ENCODE measurements at places on chromosomes 11 and 22.

DNA sequence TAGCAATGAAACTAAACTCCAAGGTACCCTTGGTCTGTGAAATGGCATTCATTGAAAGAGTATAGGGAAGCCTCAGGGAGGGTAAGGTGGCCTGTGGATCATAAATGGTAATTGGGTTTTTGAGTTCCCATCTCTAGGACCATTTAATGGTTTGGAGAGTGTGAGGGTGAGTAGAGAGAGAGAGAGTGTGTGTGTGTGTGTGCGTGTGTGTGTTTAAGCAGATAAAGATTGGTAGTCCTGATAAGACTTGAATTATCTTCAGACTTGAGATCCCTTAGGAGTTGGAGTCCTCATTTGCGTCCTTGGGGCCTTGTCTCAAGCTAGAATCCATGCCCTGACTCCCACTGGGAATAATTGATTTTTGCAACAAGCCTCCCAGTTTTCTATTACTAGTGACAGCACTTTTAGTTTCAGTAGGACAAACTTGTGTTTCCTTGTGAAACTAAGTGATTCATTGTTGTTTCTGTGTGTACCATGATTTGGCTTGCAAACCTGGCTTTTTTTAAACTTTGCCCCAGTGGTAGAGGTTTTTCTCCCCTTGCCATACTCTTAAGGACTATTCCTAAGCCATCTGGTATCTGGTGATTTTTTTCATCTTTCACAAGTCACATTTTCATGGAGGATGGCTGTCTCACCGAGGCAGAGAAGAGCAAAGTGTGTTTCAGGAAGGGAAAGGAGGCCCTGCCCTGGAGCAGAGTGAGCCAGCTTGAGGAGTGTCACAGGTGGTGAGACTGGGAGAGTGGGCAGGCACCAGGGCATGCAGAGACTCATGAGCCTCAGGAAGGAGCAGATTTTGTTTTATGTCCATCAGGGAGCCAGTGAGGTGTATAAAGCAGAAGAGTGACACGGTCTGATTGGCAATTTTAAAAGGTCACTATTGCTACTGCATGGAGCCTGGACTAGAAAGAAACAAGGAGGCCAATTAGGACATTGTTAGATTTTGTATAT lies 26.7 kb downstream of the ALKBH3 start:
- DNase-seq, result no peak
- no peaks in the 10 kb centered on the region for H3K4me1 ChIP-seq
- no peaks in the 10 kb centered on the region for H3K27me3 ChIP-seq
- no peak overlapping the region for H3K27ac ChIP-seq

GRCh38 chr11:116997071-116997470 lies 101.2 kb downstream of the SIK3 start:
- DNase-seq, result no peak
- H3K36me3 ChIP-seq, result no peaks in the 10 kb centered on the region
- peaks cover 5% of the 10 kb centered on the region for H3K4me1 ChIP-seq
- no peak overlapping the region for H3K27ac ChIP-seq
- no peak overlapping the region for H3K4me3 ChIP-seq

- no peak overlapping the region for H3K4me3 ChIP-seq
- no peaks in the 10 kb centered on the region for H3K27me3 ChIP-seq
- H3K36me3 ChIP-seq, result no peaks in the 10 kb centered on the region
- H3K4me1 ChIP-seq, result no peaks in the 10 kb centered on the region
Observed at GRCh38 chr11:1908618-1909017, 10.9 kb upstream of the TNNT3 start.

- H3K27ac ChIP-seq, result peak overlapping the region; percentile 64
- DNase-seq, result peak; percentile 79
- peaks cover 10% of the 10 kb centered on the region for H3K36me3 ChIP-seq
- peaks cover 15% of the 10 kb centered on the region for H3K4me1 ChIP-seq
Observed at GRCh38 chr11:6319001-6319703, 1.1 kb downstream of the CAVIN3 start.

DNA sequence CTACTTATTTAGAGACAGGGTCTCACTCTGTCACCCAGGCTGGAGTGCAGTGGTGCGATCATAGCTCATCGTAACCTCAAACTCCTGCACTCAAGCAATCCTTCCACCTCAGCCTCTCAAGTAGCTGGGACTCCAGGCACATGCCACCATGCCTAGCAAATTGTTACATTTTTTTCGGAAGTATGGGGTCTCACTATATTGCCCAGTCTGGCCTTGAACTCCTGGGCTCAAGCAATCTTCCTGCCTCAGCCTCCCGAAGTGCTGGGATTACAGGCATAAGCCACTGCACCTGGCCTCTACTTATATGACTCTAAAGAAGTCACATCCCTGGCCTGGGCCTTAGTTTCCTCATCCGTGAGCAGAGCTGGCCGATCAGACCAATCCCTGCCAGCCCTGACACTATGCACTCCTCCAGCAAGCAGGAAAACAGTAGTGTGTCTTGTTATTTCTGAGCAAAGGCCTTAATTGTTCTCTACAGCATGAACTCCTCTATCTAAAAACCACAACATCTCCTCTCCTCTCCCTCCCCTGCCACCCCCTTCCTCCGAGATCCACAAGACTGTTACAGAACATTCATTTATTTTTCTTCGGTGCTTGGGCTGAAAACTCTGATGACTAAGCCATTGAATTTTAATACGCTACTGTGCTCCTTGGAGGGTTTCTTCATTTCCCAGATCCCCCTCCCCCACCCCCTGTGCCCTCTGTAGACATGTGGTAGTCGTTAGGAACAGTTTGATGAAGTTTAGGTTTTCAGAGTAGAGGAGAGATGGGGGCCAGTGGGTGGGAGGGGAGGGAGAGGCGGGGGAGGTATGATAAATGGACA lies 91.5 kb downstream of the ABTB2 start:
- peaks cover 22% of the 10 kb centered on the region for H3K4me1 ChIP-seq
- no peaks in the 10 kb centered on the region for H3K36me3 ChIP-seq
- no peaks in the 10 kb centered on the region for H3K27me3 ChIP-seq

DNA sequence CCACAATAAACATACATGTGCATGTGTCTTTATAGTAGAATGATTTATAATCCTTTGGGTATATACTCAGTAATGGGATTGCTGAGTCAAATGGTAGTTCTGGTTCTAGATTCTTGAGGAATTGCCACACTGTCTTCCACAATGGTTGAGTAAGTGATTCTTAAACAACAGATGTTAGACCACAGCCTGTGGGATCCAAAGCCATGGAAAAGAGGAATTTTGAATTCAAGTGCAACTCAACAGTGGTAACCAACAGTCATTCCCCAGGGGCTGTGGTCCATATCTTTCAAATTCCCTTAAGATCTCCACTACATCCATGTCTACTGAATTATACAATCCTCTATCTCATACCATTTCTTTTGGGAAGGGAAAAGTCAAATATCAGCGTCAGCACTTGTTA lies 321.5 kb downstream of the LARGE1 start:
- H3K4me3 ChIP-seq, result no peak overlapping the region
- no peaks in the 10 kb centered on the region for H3K27me3 ChIP-seq
- H3K36me3 ChIP-seq, result no peaks in the 10 kb centered on the region
- H3K27ac ChIP-seq, result no peak overlapping the region

- no peak overlapping the region for H3K27ac ChIP-seq
- peaks cover 55% of the 10 kb centered on the region for H3K27me3 ChIP-seq
- no peak overlapping the region for H3K4me3 ChIP-seq
- no peaks in the 10 kb centered on the region for H3K36me3 ChIP-seq
- no peak for DNase-seq
Observed at GRCh38 chr11:17561111-17561415, 14.0 kb downstream of the OTOG start.

DNA sequence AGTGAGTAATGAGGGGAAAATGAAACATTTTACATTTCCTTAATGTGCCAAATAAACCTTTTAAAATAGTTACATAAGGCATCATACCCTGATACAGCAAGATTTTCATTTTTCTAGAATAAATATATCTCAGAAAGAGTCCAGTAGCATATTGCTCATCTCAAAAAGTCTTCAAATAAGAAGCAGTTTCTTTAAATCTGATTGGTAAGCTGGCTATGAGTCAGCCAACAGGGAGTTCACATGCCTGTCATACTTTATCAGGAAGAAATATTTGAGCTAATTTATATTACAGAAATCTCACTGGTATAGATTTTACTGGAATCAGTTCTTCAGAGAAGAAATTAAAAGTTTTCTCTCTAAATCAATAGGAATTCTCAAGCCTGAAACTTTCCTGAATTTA lies 258.1 kb downstream of the C11orf87 start:
- no peaks in the 10 kb centered on the region for H3K27me3 ChIP-seq
- no peaks in the 10 kb centered on the region for H3K4me1 ChIP-seq
- no peak overlapping the region for H3K27ac ChIP-seq
- no peak for DNase-seq
- no peaks in the 10 kb centered on the region for H3K36me3 ChIP-seq
- H3K4me3 ChIP-seq, result no peak overlapping the region

DNA sequence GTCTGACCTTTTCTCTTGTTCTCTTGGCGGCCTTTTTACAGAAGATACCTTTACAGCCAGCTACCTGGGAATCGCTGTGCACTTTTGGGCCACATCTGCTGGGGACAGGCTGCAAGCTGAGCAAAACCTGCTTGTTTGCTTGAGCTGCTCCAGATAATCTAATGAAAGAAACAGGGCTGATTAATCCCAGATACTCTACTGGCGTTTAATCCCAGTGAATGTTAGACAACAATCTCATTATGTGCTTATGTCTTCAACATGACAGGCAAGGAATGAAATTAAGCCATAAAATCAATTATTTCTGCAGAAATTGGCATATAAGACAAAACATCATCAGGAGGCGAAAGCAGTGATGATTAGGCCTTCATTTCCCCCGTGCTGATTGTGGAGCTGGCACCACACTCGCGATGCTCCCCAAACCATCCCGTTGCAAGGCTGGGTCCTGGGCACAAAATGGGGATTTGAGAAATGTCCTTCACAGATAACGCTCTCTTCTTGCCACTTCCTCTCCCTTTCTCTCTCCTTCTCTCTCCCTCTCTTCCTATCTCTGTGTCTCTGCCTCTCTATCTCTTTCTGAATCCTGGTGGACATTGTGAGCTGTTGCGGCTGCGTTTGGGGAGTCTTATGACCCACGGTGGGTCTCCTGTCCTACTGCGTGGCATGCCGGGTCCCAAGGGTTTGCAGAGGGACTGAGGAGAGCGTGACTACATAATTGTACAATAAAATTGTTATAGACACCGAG lies 1053.8 kb downstream of the TBC1D22A start:
- no peak overlapping the region for H3K27ac ChIP-seq
- peak; percentile 24 for DNase-seq
- no peaks in the 10 kb centered on the region for H3K36me3 ChIP-seq
- no peak overlapping the region for H3K4me3 ChIP-seq
- no peaks in the 10 kb centered on the region for H3K4me1 ChIP-seq

- no peaks in the 10 kb centered on the region for H3K36me3 ChIP-seq
- no peak overlapping the region for H3K27ac ChIP-seq
- no peaks in the 10 kb centered on the region for H3K4me1 ChIP-seq
Observed at GRCh38 chr11:25902476-25902875, 429.5 kb upstream of the ANO3 start.

DNA sequence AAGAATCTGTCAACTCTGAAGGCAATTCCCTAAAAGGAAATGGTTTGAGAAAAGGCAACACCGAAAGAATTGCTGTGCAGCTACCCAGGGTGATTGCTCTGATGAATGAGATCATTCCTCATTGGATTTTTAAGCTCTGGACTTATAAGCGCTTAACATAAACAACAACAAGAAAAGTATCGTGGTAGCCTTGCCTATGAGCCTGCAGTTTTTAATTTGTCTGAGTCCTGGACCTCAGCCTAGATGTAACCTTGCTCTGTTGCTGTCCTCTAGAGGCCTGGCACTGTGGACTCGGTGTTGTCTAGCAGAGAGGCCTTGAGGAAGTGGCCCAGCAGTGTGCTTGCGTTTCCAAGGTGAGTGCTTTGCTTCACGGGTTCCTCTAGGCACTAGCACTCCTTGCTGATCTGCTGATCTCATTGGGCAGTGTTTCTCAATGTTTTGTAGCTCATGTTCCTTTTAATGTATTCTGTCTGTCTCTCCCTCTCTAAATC lies 20.4 kb downstream of the CCDC81 start:
- H3K36me3 ChIP-seq, result no peaks in the 10 kb centered on the region
- DNase-seq, result peak; percentile 73
- H3K4me1 ChIP-seq, result peaks cover 6% of the 10 kb centered on the region
- H3K27me3 ChIP-seq, result peaks cover 12% of the 10 kb centered on the region

- no peak overlapping the region for H3K4me3 ChIP-seq
- H3K4me1 ChIP-seq, result no peaks in the 10 kb centered on the region
- H3K36me3 ChIP-seq, result no peaks in the 10 kb centered on the region
- H3K27ac ChIP-seq, result no peak overlapping the region
Observed at GRCh38 chr11:122235615-122236014, 119.6 kb upstream of the BLID start.

DNA sequence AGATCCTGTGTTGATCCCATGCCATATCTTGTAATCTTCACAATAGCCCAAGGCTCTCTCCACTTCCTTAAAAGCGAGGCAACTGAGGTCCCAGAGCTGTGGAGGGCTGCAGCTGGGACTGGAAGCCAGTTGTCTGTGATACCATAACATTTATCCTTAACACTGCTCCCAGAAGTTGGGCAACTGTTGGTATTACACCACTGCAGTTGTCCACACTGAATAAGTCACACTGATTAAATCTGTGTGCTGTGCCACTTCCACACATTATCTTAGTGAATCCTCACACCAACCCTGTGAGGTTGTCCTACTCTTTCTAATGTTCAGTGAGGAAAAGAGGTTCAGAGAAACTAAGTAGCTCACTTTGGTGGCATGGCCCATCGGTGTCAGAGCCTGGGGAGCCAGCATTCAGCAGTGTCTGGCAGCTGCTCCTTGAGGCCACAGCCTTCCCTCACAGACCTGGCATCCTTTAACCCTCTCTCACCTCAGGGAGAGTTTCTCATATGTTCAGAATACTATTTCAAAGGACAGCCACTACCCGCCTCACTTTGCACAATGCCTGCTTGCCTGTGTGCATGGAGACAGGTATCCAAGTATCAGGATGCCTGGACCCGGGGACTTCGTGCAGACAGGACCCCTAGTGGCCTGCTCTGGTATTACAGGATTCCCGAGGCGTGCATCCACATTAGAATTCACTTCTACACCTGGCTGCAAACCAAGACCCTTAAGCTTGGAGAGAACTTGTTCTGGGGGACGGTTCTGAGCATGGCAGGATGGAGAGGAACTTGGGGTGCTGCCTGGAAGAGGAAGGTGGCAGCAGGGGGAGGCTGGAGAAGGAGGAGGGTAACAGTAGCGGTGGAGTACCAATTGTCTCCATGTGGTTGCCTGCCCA lies 221.9 kb upstream of the TBCEL start:
- no peak overlapping the region for H3K27ac ChIP-seq
- H3K4me3 ChIP-seq, result no peak overlapping the region
- H3K36me3 ChIP-seq, result no peaks in the 10 kb centered on the region
- H3K27me3 ChIP-seq, result no peaks in the 10 kb centered on the region

DNA sequence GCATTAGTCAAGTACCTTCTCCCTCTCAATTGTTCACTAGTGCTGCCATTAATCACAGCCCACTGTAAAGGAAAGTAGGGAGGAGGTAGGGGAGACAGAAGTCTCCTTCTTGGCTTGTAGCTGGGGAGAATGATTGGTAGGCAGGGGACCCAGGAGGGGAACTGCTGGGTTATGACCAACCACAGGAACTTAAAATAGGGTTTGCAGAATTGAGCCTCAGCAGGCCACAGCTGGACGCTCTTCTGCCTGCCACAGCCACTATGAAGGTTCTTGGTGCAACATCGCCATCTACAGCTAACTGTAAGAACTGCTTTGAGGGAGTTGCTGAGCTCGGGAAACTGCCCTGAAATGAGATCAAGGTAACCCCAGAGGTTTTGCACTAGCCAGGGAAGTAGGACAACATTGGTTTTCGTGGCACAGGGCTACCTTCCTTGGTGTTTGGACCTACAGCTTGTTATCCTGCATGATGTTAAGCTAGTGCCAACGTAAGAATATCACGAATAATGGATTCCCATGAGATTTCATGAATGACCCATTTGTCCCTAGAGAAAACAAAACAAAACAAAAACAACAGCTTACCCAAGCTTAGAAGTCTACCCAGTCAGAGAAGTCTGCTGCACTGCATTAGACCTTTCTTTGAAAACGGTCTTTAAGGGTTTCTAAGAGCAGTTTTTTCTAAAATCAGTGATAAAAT lies 787.1 kb upstream of the API5 start:
- DNase-seq, result peak; percentile 93
- H3K27me3 ChIP-seq, result no peaks in the 10 kb centered on the region
- H3K4me1 ChIP-seq, result peaks cover 9% of the 10 kb centered on the region
- H3K4me3 ChIP-seq, result no peak overlapping the region

Data from endodermal cell (in vitro differentiated cells).